ENCODE measurements at places on chromosomes 12 and 14. TPM values are rescaled to one million over a fixed set of nuclear protein-coding genes. Genes with fewer than 3 reads are reported as not detected.

SPX gene
- 4.0 TPM for total RNA-seq

ISM2 gene
- total RNA-seq, result 0.49 TPM

OR6C65 gene
- total RNA-seq, result not detected

KCNMB4 gene
- 0.16 TPM for total RNA-seq

LMO3 gene
- total RNA-seq, result not detected

PLEKHD1 gene
- 0.02 TPM for total RNA-seq

CAMKK2 gene
- 26.3 TPM for total RNA-seq

KCNA5 gene
- not detected for total RNA-seq

RPS6KA5 gene
- 3.4 TPM for total RNA-seq

JKAMP gene
- 64.4 TPM for total RNA-seq

PPP1R13B gene
- total RNA-seq, result 5.4 TPM

HCAR1 gene
- total RNA-seq, result 0.03 TPM

SPTB gene
- total RNA-seq, result 1.5 TPM

OLR1 gene
- 0.73 TPM for total RNA-seq

CSRP2 gene
- 21.3 TPM for total RNA-seq

MYF5 gene
- not detected for total RNA-seq

CABP1 gene
- total RNA-seq, result 0.10 TPM

RTL1 gene
- 0.23 TPM for total RNA-seq

KRT6C gene
- not detected for total RNA-seq

ADIPOR2 gene
- total RNA-seq, result 58.6 TPM

XPOT gene
- 48.6 TPM for total RNA-seq

PRB2 gene
- total RNA-seq, result not detected

CACNA2D4 gene
- not detected for total RNA-seq

PIWIL1 gene
- not detected for total RNA-seq

DTD2 gene
- 20.7 TPM for total RNA-seq

PFDN5 gene
- total RNA-seq, result 512 TPM

ELK3 gene
- total RNA-seq, result 56.9 TPM

ARHGAP9 gene
- total RNA-seq, result 0.17 TPM

TEAD4 gene
- 46.1 TPM for total RNA-seq

ASIC1 gene
- 5.3 TPM for total RNA-seq

METTL3 gene
- total RNA-seq, result 47.2 TPM

TAS2R8 gene
- total RNA-seq, result not detected

RPL10L gene
- not detected for total RNA-seq

PLEKHH1 gene
- total RNA-seq, result 3.2 TPM

MPHOSPH9 gene
- 28.3 TPM for total RNA-seq

KCNA1 gene
- total RNA-seq, result not detected

PHETA1 gene
- 9.8 TPM for total RNA-seq

PRR4 gene
- total RNA-seq, result 1.6 TPM

ZC2HC1C gene
- 5.6 TPM for total RNA-seq

TRIP11 gene
- 5.9 TPM for total RNA-seq

TAS2R9 gene
- total RNA-seq, result not detected

AGAP2 gene
- total RNA-seq, result 0.12 TPM

LRP10 gene
- 81.1 TPM for total RNA-seq

MYRFL gene
- total RNA-seq, result not detected

KRT72 gene
- total RNA-seq, result not detected

CMKLR1 gene
- 0.03 TPM for total RNA-seq

CEBPE gene
- 0.08 TPM for total RNA-seq

KLHL42 gene
- 15.7 TPM for total RNA-seq

SYT10 gene
- total RNA-seq, result not detected

Data from A549 treated with Hydrocortisone at 1 μM for 4 hours (cell line).